ENCODE measurements at places on chromosomes 7 and 10.

- H3K36me3 ChIP-seq: peaks cover 18% of the 10 kb centered on the region
- H3K4me1 ChIP-seq: peaks cover 23% of the 10 kb centered on the region
- H3K27me3 ChIP-seq: no peaks in the 10 kb centered on the region
- H3K4me3 ChIP-seq: peak overlapping the region; percentile 89
Measured at GRCh38 chr7:151061213-151062110, 2.1 kb downstream of the SLC4A2 start.

DNA sequence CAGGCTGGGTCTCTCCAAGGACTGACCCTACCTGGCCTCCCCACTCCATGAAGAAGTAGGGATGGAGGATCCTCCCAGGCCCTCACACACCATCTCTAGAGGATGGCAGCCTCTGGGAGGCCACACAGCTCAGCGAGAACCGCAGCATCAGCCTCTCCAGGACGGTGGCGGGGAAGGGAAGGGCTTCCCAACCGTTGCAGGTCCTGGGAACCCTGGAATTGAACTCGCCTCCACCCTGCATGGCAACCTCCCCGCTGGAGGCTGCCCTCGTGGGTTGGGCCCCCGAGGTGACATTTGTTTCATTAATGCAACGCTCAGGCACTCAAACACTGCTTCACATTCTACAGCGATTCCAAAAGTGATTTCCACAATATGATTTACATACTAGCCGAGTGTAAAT is 58.5 kb downstream of the EBF3 start:
- H3K27ac ChIP-seq: no peak overlapping the region
- H3K4me3 ChIP-seq: no peak overlapping the region
- H3K4me1 ChIP-seq: no peaks in the 10 kb centered on the region
- no peaks in the 10 kb centered on the region for H3K36me3 ChIP-seq

DNA sequence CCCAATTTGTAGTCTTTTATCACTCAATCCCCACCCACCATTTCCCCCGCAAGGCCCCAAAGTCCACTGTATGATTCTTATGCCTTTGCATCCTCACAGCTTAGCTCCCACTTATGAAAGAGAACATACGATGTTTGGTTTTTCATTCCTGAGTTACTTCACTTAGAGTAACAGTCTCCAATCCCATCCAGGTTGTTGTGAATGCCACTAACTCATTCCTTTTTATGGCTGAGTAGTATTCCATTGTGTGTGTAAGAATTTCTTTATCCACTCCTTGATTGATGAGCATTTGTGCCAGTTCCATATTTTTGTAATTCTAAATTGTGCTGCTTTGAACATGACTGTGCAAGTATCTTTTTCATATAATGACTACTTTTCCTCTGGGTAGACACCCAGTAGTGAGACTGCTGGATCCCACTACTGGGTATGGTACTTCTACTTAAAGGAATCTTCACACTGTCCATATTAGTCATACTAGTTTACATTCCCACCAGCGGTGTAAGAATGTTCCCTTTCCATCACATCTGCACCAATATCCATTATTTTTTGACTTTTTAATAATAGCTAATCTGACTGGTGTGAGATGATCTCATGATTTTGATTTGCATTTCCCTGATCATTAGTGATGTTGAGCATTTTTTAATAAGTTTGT is 152.6 kb downstream of the JMJD1C start:
- H3K4me3 ChIP-seq: no peak overlapping the region
- no peaks in the 10 kb centered on the region for H3K4me1 ChIP-seq
- H3K27ac ChIP-seq: no peak overlapping the region
- DNase-seq: no peak

DNA sequence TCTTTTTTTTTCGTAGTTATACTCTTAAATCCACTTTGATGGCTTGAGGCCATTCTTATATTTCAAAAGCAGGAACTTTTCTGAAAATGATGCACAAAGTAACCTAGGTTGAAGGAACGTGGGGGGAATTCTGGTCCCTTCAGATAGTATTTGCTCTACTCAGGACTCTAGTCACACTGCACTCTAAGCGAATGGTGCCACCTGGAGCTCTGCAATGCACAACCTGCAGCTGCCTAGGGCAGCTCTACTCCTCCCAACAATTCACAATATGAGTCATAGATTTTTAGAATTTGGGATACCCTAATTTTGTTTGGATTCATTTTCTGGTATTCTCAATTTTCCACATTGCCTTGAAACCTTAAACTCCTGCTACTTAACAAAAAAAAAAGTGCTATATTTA is 17.3 kb downstream of the SYPL1 start:
- peaks cover 8% of the 10 kb centered on the region for H3K36me3 ChIP-seq
- DNase-seq: no peak

GRCh38 chr7:23349484-23350157 is 50.5 kb downstream of the MALSU1 start:
- H3K4me3 ChIP-seq: no peak overlapping the region
- peak overlapping the region; percentile 30 for H3K27ac ChIP-seq
- peaks cover 15% of the 10 kb centered on the region for H3K4me1 ChIP-seq
- peak; percentile 93 for DNase-seq
- no peaks in the 10 kb centered on the region for H3K27me3 ChIP-seq
- no peaks in the 10 kb centered on the region for H3K36me3 ChIP-seq

DNA sequence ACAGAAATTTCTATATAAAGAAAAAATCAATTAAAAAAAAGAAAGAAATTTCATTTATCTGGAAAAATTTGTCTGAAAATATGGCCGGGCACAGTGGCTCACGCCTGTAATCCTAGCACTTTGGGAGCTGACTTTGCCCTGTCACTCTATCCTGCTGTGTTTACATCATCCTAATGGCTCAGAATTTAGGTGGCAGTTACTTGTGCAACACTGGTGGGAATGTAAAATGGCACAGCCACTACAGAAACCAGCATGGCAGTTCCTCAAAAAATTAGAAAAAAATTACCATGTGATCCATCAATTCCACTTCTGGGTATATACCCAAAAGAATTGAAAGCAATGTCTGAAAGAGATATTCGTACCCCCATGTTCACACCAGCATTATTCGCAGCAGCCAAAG is 405.2 kb upstream of the AUTS2 start:
- no peaks in the 10 kb centered on the region for H3K4me1 ChIP-seq
- H3K27me3 ChIP-seq: no peaks in the 10 kb centered on the region
- H3K27ac ChIP-seq: no peak overlapping the region
- no peak for DNase-seq
- H3K36me3 ChIP-seq: no peaks in the 10 kb centered on the region

- H3K4me1 ChIP-seq: peaks cover 39% of the 10 kb centered on the region
- H3K27ac ChIP-seq: peak overlapping the region; percentile 58
- no peaks in the 10 kb centered on the region for H3K27me3 ChIP-seq
Measured at GRCh38 chr7:80151274-80151665, 16.6 kb downstream of the GNAI1 start.

DNA sequence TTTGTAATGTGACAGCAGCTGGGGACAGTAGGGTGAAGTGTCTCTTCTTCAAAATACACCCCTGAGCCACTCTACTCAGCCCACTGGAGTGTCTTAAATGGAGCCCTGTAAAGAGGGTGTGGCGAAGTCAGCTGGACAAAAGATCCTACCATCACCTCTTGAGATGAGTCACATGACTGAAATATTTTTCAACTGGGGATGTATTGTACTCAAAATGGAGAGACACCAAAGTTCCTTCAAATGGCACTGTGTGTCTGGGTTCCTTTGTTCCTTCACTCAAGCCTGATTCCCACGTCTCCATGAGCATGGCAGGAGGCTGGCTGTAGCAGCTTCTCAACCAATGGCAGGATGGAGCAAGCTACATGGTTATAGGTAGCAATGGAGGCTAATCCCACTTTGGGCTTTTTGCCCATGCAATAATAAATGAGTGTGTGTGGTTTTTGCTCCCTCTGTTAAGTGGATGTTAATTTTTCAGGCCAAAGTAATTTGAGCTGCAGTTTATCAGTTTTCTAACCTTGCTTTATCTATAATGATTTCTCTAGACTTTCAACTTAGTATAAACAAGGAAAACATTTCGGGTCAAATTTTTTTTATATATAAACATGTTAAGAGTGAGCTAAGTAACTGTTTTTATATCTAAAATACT is 68.2 kb downstream of the CLEC2L start:
- H3K4me3 ChIP-seq: no peak overlapping the region
- no peak overlapping the region for H3K27ac ChIP-seq
- no peak for DNase-seq
- H3K4me1 ChIP-seq: peaks cover 4% of the 10 kb centered on the region
- H3K27me3 ChIP-seq: no peaks in the 10 kb centered on the region
- peaks cover 16% of the 10 kb centered on the region for H3K36me3 ChIP-seq

- no peak overlapping the region for H3K4me3 ChIP-seq
- H3K27ac ChIP-seq: no peak overlapping the region
- H3K27me3 ChIP-seq: no peaks in the 10 kb centered on the region
Measured at GRCh38 chr7:94266238-94266644, 128.5 kb upstream of the COL1A2 start.

DNA sequence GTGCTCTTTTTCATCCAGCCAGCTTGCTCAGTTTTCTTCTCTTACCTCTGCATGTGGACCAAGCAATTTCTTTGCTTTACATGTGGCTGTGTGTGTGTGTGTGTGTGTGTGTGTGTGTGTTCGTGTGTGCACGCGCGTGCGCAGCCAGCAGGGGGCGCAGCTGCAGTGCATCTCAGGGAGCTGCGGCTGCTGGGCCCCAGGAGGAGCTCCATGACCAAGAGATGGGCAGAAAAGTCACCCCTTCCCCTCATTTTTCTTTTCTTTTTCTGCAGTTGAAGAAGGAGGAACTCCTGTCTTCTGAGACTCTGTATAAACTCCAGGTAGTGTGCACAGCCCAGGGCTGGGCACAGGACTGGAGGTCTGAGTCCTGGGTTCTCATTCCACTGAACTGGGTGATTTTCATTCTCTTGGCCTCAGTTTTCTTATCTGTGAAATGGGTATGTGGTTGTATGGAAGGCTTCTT is 41.8 kb downstream of the BLNK start:
- no peak overlapping the region for H3K4me3 ChIP-seq
- H3K4me1 ChIP-seq: no peaks in the 10 kb centered on the region
- no peaks in the 10 kb centered on the region for H3K27me3 ChIP-seq
- peak; percentile 69 for DNase-seq

DNA sequence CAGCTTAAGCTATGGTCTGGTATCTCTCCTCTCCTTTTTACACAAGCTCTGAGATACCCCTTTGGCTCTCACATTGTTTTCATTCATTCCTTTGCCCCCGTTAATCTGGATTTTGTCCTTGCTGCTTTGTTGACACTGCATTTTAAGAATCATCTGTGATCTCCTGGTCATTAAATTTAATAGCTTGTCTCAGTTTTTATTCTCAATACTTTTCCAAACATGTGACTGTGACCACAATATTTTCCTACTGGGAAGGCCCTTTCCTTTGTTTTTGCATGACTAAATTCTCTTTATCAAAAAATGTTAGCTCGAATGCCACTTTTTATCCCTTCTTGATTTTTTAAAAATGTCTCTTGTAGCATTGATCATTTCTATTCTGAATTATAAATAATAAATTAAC is 171.2 kb downstream of the SUGCT start:
- no peak for DNase-seq
- H3K27me3 ChIP-seq: no peaks in the 10 kb centered on the region
- H3K27ac ChIP-seq: no peak overlapping the region
- no peak overlapping the region for H3K4me3 ChIP-seq
- H3K36me3 ChIP-seq: no peaks in the 10 kb centered on the region

GRCh38 chr10:89279421-89279869 is 22.4 kb upstream of the IFIT2 start:
- H3K4me1 ChIP-seq: peaks cover 28% of the 10 kb centered on the region
- H3K4me3 ChIP-seq: no peak overlapping the region
- H3K27ac ChIP-seq: peak overlapping the region; percentile 46
- H3K27me3 ChIP-seq: no peaks in the 10 kb centered on the region
- peak; percentile 65 for DNase-seq

- H3K36me3 ChIP-seq: no peaks in the 10 kb centered on the region
- no peak overlapping the region for H3K27ac ChIP-seq
- DNase-seq: no peak
- H3K4me1 ChIP-seq: no peaks in the 10 kb centered on the region
- no peak overlapping the region for H3K4me3 ChIP-seq
Measured at GRCh38 chr10:122659126-122659525, 40.5 kb downstream of the C10orf120 start.

DNA sequence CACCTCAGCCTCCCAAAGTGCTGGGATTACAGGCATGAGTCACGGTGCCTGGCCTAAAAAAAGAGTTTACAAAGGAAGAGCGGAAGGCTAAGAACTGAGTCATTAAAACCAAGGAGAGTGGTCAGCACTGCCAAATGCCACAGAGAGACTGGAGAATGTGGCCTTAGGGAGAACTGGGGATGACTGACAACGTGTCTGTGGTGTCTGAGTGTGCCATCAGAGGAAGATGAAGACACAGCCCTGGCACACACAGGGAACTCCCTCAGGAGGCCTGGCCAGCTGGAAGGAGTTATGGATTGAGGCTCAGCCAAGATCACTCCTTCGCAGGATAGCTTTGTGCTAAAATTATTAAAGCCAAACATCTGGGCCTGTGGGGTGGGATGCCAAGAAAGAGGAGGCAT is 3.9 kb upstream of the INA start:
- no peaks in the 10 kb centered on the region for H3K36me3 ChIP-seq
- peak; percentile 98 for DNase-seq
- no peak overlapping the region for H3K27ac ChIP-seq
- H3K4me3 ChIP-seq: no peak overlapping the region
- peaks cover 12% of the 10 kb centered on the region for H3K4me1 ChIP-seq

DNA sequence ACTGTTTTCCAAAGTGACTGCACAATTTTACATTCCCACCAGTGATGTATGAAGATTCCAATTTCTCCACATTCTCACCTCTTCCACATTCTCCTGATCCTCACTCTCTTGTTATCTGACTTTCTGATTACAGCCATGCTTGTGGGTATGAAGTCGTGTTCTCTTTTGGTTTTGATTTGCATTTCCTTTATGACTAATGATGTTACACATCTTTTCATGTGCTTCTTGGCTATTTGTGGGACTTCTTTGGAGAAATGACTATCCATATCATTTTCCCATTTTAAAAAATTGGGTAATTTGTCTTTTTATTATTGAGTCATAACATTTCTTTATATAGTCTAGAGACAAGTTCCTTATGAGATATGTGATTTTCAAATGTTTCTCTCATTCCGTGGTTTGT is 10.5 kb upstream of the GIMAP8 start:
- no peaks in the 10 kb centered on the region for H3K27me3 ChIP-seq
- no peaks in the 10 kb centered on the region for H3K4me1 ChIP-seq
- H3K36me3 ChIP-seq: no peaks in the 10 kb centered on the region
- peak; percentile 74 for DNase-seq
- no peak overlapping the region for H3K4me3 ChIP-seq
- H3K27ac ChIP-seq: no peak overlapping the region

DNA sequence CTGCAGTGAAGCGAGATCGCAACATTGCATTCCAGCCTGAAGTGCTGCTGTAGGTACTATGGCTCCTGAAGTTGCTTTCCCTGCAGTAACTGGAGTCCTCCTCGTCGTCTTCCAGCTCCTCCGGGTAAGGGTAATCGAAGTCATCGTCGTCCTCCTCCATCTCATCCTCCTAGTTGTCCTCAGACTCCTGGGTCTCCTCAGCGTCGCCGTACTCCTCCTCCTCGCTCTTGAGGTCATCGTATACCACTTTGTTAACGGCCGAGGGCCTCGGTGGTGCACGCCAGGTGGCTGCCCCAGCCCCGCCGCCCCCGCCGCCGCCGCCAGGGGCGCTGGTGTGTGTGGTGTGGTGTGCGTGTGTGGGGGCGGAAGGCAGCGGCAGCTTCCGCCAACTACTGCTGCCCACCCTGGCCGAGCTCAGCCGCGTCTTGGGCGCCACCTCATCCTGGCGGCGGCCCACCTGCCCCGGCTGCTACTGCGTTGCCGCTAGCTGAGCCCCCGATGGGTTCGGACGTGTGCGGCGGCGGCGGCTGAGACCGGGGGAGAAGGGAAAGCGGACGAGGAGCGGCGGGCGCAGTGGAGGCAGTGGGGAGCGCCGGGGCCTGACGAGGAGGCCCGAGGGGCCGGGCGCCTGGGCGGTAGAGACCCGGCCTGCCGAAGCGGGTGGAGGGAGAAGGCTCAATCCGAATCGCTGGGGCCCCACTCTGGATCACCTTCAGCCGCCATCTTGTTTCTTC is 11.8 kb upstream of the ACBD5 start:
- peak overlapping the region; percentile 30 for H3K4me3 ChIP-seq
- no peak overlapping the region for H3K27ac ChIP-seq
- DNase-seq: peak; percentile 58
- H3K27me3 ChIP-seq: no peaks in the 10 kb centered on the region
